ENCODE measurements at places on chromosomes 12 and 14. TPM values are rescaled to one million over a fixed set of nuclear protein-coding genes. Genes with fewer than 3 reads are reported as not detected.

- DNase-seq = no peak
- no peaks in the 10 kb centered on the region for H3K27me3 ChIP-seq
- no peak overlapping the region for H3K4me3 ChIP-seq
- H3K36me3 ChIP-seq = no peaks in the 10 kb centered on the region
Observed at GRCh38 chr12:25876383-25877045, 82.0 kb upstream of the RASSF8 start.

DNA sequence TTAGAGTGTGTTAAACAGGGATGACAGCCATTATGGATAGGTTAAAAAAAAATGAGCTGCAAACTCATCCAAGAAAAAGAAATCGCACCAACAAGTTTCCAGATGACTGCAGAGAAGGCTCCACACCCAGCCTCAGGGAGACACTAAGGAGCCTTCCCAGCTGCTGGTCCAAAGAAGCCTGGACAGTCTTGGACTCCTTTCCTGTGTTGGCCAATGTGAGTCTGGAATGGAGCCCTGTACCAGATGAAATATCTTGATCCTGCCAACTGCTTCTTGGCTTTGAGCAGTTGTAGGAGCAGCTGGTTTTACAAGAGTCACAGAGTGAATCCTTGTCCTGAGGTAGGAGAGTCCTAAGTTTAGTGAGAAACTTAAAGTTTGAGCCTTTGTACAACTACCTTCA lies 44.5 kb downstream of the SLC38A1 start:
- DNase-seq = no peak
- H3K4me3 ChIP-seq = no peak overlapping the region
- H3K27ac ChIP-seq = no peak overlapping the region
- H3K36me3 ChIP-seq = peaks cover 21% of the 10 kb centered on the region
- peaks cover 75% of the 10 kb centered on the region for H3K4me1 ChIP-seq

The DIO3 gene
- total RNA-seq = not detected

The SVOP gene
- not detected for total RNA-seq

The TBX3 gene
- total RNA-seq = not detected

All from CD8-positive, alpha-beta memory T cell (primary cell).